ENCODE measurements at places on chromosomes 2 and 18.

GRCh38 chr2:213315168-213315876 lies 31.1 kb downstream of the SPAG16 start:
- no peak for DNase-seq

DNA sequence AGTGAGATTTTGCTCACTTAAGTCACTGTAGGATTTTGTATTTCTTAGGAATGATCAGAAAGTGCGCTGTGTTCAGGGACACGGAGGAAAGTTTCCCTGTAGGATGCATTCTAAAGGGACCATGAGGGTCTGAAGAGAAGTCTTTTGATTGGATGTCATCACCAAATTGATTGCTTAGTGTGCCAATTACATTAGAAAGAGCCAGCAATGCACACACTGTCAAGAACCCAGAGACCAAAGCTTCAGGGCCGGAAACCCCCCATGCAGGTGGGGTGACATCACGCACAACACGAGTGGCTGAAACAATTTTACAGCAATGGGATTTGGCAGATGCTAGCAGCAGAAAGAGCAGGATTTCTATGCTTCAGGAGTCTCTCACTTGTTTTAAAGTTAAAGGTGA lies 242.4 kb downstream of the NAPG start:
- DNase-seq = no peak

DNA sequence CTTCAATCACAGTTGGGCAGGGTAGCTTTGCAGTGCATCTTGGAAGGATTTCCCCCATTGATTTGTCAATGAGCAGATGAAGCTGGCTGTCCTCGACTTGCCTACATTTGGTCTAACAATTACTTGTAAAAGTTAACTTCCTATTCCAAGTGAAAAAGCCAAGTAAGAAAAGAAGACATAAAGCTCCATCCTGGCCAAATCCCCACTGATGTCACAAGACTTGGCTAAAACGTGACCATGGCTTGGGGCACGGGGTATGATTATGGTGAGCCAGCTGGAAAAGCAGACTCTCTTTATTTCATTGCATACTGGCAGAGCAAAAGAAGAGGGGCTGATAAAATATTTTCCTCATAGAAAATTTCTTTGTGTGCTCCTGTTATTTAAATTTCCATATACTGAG lies 25.4 kb upstream of the PID1 start:
- no peak for DNase-seq

- no peak for DNase-seq
These were observed 83.0 kb downstream of the CMPK2 start for GRCh38 chr2:6782517-6783237.

- DNase-seq = no peak
These were observed 1.3 kb upstream of the ADI1 start for GRCh38 chr2:3520591-3520990.

- DNase-seq = no peak
These were observed 12.4 kb upstream of the GPD2 start for GRCh38 chr2:156423674-156424282.

GRCh38 chr2:97714950-97715652 lies 1.7 kb downstream of the ZAP70 start:
- no peak for DNase-seq

All from stimulated activated CD4-positive, alpha-beta T cell treated with anti-CD3 and anti-CD28 coated beads, Interleukin-1b, Interleukin-23, amount 100 ng/mL, for 48 hours (primary cell).